ENCODE measurements at places on chromosomes 12 and 14. TPM values are rescaled to one million over a fixed set of nuclear protein-coding genes. Genes with fewer than 3 reads are reported as not detected.

The KLHDC1 gene
- polyA plus RNA-seq: 5.1 TPM

The KLRF1 gene
- 0.13 TPM for polyA plus RNA-seq

DNA sequence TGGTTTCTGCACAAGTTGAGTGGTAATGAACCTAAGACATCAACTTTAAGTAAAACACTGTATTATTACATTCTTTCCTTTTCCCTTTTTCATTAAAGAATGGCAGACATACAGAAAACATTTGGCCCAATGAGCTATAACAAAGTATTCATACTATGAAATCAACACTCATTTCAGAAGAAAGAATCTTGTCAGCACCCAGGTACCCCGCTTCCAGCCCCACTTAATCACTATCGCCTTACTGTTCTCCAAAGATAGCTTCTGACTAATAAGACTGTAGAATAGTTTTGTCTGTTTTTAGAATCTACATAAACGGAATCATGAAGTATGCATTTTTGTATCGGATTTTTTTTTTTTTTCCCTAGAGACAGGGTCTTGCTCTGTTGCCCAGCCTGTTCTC is 9.5 kb downstream of the CNTN1 start:
- no peak for DNase-seq

The NRL gene
- polyA plus RNA-seq: 1.8 TPM

DNA sequence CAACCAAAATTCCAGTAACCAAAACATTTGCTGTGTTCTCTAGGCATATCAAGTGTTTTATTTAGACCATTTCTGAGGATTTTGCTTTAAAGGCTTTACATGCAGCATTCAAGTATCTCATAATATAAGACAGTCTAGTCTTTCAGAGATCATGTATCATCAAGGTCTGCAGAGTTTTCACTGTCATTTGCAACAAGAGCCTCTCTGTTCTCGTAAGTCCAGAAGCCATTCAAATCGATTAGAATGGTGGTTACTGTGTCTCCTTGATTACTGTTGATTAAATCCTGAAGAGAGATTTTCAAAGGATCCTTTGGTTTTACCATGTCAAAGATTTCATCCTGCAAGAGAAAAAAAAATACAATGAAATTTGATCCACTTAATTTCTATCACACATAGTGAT is 36.3 kb downstream of the PPP2R3C start:
- DNase-seq: no peak

Data from forelimb muscle (tissue), 1 donor.